ENCODE measurements at places on chromosomes 7 and 10.

- no peak for DNase-seq
These were observed 8.4 kb upstream of the INMT start for GRCh38 chr7:30743371-30744074.

- no peak for DNase-seq
These were observed 123.9 kb downstream of the DOCK4 start for GRCh38 chr7:112082306-112082705.

DNA sequence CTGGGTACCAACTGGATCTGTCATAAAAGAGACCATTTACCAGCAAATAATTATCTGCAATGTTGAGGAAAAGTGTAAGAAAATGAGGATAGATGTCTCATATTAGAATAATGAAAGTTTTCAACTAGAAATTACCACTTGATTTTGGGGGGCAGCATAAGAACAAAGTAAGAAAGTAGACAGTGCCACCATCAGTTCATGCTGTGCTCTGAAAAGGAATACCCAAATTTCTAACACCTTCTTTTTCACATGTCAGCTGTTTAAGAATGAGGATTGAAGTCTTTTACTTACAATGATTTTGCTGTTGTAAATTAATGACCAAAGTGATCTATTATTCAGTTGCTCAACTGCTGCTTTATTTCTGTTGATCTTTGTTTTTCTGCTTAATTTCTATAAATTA is 578.3 kb downstream of the ETV1 start:
- DNase-seq = no peak

GRCh38 chr10:124478515-124478914 is 16.9 kb downstream of the LHPP start:
- no peak for DNase-seq

GRCh38 chr7:4205828-4206227 is 476.3 kb upstream of the FOXK1 start:
- DNase-seq = no peak

- no peak for DNase-seq
These were observed 11.6 kb downstream of the RPS24 start for GRCh38 chr10:78045237-78045636.

- DNase-seq = no peak
These were observed 214.5 kb downstream of the SNX13 start for GRCh38 chr7:17725821-17726220.

- DNase-seq = no peak
These were observed 1.1 kb upstream of the EIF4H start for GRCh38 chr7:74173074-74173473.

DNA sequence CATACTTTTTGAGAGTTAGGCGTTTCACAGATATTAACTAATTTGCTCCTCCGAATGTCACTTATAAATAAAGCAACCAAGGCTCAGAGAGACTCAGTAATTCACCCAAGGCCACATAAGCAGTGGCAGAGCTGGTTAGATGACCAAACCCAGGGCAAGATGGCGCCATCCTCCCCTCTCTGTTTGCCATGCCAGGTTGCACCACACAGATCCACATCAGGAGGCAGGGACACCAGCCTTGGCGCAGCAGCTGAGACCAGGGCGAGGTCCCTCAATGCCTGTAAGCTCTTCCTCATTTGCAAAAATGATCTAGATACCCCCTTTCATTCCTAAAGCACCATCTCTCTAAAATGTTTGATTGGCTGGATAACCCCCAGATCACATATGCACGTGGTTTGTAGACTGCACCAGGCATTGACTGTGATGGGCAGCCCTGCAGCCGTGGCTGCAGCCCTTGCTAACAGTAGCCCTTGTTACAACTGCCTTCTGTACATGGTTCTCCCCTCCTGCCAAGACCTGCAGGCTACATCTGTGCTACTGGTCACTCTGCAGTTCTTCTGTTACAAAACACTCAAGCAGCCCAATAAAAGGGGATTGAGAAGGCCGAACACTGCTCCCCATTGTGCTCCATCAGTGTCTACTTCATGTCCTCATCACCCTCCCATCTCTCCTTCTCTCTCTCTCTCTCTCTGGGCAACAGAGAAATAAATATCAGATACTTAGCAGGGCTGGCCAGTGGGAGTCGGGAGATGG is 298.6 kb downstream of the PRPF18 start:
- DNase-seq = no peak
